ENCODE measurements at places on chromosomes 3 and 15. TPM values are rescaled to one million over a fixed set of nuclear protein-coding genes. Genes with fewer than 3 reads are reported as not detected.

DNA sequence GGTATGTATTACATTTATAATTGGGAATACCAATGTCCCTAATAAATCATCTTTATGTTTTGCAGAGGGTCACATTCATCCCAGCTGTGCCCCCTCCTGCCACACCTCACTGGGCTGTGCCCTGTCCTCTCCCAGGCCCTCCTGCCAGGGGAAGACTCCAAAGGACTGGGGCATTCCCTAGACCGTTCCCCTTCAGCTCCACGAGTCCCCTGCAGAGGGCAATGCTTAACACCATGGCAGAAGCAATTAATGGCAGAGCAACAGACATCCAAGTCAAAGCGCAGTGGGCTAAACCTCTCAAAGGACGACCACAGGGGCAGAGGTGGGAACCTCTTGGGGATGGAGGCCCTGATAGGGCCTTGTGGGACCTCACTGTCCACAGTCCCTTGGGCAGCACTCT lies 71.3 kb upstream of the SEC13 start:
- DNase-seq = no peak

Gene MFAP1
- 19.8 TPM for total RNA-seq

Gene KNL1
- 0.43 TPM for total RNA-seq

DNA sequence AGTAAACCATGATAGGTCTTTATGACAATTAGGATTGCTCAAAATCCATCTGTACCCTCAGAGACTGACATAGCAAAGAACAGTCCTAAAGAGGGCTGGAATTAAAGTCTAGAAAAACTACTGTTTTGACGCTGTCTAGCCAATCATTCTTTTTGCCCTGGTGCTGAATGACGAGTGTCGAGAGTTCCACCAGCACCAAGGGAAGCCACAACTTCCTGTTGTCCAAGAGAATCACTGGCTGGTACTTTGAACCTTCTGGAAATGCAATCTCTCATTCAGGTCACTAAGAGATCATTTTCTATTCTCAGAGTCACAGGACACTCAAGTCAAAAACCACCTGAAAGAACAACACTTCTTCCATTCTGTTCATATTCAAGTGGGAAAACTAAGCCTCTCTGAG lies 37.7 kb downstream of the FBN1 start:
- DNase-seq = no peak

GRCh38 chr3:71045917-71046282 lies 537.6 kb downstream of the FOXP1 start:
- no peak for DNase-seq

Gene QTRT2
- total RNA-seq = 6.5 TPM

GRCh38 chr3:10520072-10520471 lies 14.7 kb upstream of the ATP2B2 start:
- DNase-seq = no peak

Gene ZNF660
- total RNA-seq = 1.8 TPM

GRCh38 chr3:125192190-125193035 lies 20.1 kb downstream of the SLC12A8 start:
- DNase-seq = no peak

DNA sequence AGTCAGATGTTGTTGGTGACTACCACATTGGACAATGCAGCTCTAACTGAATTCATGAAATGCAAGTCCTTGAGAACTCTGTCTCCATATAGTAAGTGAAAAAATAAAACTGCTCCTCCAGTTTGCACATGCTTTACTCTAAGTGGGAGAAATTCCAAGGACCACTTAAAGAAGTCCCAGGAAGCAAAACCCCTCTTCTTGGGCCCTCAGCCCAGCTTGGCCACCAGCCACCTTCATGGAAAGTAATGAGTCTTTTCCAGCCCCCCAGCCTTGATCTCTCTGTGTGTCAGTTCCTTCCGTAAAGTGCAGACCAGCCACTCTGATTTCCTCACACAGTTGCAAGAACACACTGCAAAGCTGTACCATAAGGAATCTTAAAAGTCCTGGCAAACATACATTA lies 34.5 kb downstream of the DAPK2 start:
- no peak for DNase-seq

DNA sequence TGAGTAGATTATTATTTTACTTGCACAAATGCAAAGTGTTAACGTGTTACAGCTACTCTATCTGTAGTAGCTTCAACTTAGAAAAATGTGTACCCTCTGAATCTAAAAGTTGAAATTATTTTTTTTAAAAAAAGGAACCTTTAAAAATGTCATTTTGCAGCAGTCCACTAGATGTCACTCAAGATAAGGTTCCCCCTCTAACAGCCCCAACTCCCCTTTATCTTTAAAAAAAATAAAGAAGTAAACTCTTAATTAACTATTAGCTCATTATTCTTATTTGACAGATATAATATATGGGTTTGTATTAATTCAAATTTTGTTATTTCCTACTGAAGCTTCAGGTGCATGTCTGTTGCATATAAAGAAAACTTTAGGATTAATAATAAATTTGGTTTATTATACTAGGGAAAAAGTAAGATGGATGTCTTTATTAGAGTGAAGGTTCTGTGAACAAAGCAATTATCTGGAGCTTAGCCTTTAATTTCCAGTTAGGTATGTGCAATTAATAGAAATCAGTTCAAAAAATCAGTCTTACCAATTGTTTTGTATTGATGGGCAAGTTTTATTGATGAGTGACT lies 288.5 kb downstream of the VGLL3 start:
- no peak for DNase-seq

Gene CMTM7
- 4.0 TPM for total RNA-seq

DNA sequence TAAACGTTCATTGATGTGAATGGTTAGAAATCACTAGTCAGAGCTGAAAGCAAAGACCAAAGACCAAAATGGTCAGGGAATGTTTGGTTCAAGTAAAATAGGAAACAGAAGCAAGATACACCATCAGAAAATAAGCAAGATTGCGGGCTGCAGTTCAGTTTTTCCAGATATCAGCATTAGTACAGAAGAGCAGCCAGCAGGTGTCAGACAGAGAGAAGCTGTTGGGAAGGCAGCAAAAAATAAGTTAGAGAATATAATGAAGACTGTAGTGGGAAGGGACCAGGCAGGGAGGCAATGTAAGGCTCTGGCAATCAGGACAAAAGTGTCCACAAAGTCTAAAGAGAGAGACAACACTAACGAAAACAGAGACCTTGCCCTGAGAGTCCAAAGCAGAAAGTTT lies 639.4 kb upstream of the NAALADL2 start:
- no peak for DNase-seq

- DNase-seq = no peak
These were observed 26.0 kb upstream of the SPPL2A start for GRCh38 chr15:50791486-50791885.

Gene TMEM202
- total RNA-seq = not detected

DNA sequence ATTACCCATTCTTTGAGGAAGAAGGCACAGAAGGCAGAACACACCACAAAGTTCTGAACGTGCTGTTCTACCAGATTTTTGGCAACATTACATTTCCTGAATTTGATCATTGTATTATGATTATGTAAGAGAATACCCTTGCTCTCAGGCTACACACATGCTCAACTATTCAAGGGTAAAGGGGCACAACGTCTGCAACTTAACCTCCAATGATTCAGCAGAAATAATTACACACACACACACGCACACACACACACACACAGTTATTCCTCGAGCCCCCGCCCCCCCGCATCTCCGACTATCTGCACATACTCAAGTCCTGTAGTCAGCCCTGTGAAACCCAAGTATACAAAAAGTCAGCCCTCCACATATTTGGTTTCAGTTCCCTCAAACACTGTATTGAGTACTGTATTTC lies 26.8 kb downstream of the RPN1 start:
- no peak for DNase-seq

DNA sequence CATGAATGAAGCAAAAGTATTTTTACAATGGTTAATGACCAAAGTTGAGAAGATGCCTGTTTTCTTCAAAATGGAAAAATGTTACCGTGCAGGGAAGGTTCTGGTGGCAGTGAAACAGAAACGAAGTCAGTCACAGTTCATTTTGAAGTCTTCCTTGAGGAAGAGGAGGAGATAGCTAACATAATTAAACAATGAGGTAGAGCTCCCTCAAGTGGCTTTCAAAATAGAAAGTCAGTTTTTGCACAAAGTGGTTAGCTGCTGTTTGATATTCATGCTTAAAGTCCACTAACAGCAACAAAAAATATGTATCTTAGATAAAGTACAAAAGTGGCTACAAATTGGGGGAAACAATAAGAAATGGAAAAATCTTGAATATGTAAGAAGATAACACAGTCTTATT lies 87.3 kb downstream of the TFG start:
- no peak for DNase-seq

Gene TLR9
- total RNA-seq = 0.16 TPM

DNA sequence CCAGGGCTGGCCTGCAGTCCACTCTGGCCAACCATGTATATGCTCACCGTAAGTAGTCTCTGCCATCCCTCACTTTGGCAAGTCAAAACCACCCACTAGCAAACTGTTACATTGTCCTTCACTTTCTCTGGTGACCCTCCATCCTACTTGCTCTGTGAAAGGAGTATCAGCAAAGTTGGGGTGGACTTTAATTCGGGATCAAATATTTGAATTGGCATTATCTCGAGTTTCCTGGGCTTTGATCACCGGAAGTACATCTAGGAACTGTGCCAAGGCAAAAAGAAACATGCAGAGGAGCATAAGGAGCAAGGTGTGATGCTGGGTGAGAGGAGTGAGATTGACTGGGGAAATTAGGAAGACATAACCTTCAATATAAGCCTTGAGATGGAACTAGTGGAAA lies 188.9 kb upstream of the P2RY1 start:
- DNase-seq = no peak

GRCh38 chr15:85580879-85581278 lies 200.5 kb downstream of the AKAP13 start:
- no peak for DNase-seq

Gene USP19
- total RNA-seq = 58.5 TPM

DNA sequence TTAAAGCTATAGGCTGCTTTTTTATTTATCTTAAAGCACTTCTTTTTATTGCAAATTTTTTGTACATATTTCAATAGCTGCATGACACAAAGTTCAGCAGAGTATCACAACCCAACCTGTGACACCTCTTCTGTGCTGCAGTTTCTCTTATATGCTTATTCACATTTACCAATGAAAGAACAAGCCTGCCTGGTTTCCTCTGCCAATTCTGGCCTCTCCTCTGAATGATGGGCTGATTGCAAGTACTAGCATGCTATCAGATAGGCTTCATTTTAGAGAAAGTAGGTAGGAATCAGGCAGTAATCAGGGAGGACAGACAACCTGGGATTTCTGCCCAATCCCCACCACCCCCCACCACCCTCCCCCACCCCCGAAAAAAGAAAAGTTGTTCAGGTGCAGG lies 26.6 kb downstream of the ACKR4 start:
- DNase-seq = no peak

DNA sequence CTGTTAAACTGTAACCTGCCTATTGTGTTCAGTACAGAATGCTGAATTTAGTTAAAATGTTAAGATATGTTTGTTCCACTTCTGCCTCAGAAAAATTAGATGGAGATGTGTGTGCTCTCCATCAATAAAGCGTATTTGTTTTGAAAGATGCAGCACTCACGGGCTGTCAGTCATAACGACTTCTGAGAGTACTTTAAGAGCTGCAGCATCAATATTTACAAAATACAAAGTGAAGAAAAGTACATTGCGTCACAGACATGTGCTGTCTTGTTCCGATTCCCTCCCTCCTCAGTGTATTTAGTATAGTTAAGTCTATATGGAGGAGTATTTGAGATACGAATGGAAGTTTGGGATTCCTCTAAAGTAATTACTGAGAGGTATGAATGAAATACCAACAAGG lies 166.6 kb downstream of the BBX start:
- no peak for DNase-seq

Gene GOLGA8S
- 1.1 TPM for total RNA-seq

GRCh38 chr15:65812467-65812866 lies 20.4 kb upstream of the DENND4A start:
- no peak for DNase-seq

- DNase-seq = no peak
These were observed 44.4 kb downstream of the MECOM start for GRCh38 chr3:169618894-169619792.

GRCh38 chr3:42750834-42751233 lies 22.2 kb downstream of the CCDC13 start:
- DNase-seq = peak; percentile 44

- DNase-seq = peak; percentile 84
These were observed at the start of gene DNAJA4 for GRCh38 chr15:78264304-78265136. TSS of gene DNAJA4 (plus strand) at chr15:78264562. CDS start at chr15:78264764, 202 bp downstream.

DNA sequence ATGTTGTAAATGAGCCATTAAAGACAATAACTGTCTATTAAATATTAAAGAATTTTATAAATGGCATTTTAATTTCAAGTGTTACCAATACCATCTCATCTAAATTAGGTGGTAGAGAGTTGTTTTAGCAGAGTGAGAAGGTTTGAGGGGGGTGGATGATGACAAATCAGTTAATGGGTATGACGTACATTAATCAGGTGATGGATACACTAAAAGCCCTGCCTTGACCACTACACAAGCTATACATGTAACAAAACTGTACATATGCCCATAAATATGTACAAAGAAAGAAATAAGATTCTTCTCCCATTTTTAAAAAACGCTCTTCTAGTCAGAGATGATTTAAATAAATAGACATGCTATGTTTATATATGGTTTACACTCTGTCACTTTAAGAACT lies 40.0 kb downstream of the TAFA4 start:
- no peak for DNase-seq

DNA sequence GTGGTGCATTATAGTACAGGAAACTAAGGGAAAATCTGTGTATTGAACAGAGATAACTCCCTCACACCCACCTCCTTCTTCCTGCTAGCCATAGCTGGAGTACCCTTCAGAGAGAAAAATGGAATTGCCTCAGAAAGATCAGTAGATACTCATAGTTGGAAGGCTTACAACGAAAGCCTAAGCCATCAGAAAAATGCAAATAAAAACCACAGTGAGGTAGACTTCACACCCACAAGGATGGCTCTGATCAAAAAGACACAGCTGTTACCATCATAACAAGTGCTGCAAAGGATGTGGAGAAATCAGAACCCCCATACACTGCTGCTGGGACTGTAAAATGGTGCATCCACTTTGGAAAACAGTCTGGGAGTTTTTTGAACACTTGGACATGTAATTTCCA lies 7.4 kb upstream of the DLG1 start:
- no peak for DNase-seq

Gene GABRB3
- total RNA-seq = 2.7 TPM
